ENCODE measurements at places on chromosomes 11 and 22.

DNA sequence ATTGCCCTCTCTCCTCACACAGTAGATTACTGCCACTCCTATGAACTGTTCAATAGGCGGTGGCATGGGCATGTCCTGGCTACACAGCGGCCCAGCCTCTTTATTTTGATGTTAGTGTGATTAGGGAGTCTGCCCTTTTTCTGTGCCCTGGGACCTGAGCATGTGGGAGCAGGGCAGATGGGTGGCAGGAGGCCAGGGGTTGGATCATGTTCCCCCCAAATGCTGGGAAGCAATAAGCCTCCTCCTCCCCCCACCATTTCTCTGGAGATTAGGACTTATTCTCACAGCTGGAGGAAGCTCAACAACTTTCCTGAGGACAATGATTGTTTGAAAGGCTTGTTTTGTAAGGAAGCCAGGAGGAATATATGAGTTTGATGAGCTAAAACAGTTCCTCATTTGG lies 848 bp downstream of the HEPN1 start:
- DNase-seq = no peak

- no peak for DNase-seq
Observed at GRCh38 chr11:27444801-27445215, 27.8 kb downstream of the LGR4 start.

DNA sequence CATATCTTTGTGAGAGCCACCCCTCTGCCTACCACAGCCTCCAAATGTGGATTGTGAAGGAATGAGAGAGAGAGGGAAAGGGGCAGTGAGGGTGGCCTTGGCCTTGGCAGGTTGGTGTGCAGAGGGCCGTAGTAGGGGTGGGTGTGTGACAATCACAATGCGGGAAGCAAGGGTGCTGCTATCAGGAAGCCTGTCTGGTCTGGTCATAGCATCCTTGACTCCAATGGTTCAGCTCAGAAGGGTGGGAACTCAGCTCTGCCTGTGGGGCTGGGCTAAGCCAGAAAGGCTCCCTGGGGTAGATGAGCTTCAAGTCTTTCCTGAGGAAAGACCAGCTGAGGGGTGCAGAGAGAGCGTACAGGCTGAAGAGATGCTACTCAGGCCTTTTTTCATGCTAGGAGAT lies 72.7 kb downstream of the RRM1 start:
- DNase-seq = no peak

GRCh38 chr11:43942662-43943371 lies 380 bp downstream of the C11orf96 start:
- no peak for DNase-seq

DNA sequence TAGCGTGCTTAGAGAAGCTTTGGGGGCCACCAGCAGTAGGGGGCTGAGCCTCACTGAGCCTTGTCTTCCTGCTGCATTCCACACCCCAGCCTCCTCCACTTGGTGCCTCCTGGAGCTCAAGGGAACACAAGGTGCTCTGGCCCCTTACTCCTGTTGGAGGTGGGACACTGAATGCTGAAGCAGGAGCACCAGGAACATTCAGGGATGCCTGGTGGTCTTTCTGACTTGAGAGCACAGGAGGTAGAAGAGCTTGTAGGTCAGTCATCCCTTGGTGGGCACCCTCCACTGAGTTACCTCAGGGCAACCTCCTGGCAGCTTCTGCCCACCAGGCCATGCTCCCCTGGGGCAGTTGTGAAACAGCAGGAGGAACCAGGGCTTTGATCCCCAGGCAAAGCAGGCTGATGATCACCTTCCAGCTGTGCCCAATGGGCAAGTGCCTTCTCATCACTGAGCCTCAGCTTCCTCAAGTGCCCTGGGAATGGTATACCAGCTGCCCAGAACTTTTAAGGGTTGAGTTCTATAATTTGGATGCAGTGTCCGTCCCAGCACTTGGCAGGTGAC lies 50.1 kb downstream of the CABIN1 start:
- no peak for DNase-seq

DNA sequence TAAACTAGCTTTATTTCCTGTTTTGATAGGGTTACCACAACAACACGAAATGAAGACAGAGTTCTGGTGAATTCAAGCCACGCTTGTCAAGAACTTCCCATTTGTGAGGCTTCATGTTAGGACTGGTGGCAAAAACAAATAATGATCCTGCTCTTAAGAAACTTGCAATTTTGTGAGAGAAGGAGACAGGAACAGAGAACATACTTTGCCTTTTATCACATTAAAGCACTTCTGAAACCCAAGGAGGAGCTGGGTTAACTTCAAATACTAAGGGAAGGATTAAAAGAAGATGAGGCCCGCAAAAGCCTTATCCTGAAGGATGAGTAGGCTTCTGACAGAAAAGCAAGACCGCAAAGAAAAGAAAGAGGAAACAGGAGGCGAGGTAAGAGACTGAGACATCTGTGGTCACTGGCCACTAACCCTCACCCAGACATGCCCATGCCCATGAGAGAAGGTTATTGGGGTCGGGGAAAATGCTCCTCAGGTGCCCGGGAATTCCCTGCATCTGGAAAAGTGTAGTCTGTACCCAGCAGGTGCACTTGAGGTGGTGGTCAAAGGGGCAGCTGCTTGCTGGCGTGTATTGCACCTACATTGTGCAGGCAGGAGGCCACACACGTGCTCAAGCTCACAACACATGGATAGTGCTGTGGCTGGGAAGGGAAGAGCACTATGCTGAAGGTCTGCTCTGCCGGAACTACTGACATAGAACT lies 50.5 kb downstream of the MAPK1 start:
- DNase-seq = peak; percentile 71

GRCh38 chr22:44445731-44446130 lies 52.3 kb downstream of the RTL6 start:
- DNase-seq = no peak

GRCh38 chr11:122954455-122954854 lies 27.2 kb downstream of the BSX start:
- no peak for DNase-seq

- no peak for DNase-seq
Observed at GRCh38 chr11:126194121-126194543, 17.3 kb downstream of the RPUSD4 start.

GRCh38 chr11:86551288-86552092 lies 120.9 kb downstream of the ME3 start:
- DNase-seq = no peak

GRCh38 chr11:71331631-71332030 lies 79.3 kb upstream of the SHANK2 start:
- DNase-seq = no peak

DNA sequence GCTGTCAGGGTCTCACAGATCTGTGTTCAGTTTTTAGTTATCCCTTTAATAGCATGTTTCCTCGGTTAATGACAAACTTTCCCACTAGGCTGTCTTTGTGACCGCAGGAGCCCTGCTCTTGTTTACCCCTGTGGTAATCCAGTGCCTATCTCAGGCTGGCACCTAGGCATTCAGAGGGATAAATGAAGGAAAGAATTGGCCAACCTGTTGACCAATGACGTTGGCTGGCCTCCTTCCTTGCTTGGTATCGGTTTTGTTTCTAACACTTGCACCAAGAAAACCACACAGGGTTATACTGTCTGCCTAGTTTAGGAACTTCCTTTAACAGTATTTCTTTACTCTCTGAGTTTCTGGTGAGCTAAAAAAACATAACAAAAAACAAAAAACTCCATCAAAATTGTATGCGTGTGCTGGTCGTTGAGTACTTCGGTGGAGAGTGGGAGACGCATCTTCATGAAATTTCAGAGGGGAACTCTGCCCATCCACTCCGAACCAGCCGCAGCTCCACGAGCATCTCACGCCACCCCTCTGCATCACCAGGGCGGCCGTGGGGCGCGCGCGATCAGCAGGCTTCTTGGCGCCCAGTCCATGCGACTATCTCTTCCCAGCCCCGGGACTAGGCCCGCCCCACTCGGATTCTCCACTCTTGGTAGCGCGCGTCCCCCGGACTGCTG lies 563 bp upstream of the ENDOD1 start:
- no peak for DNase-seq

DNA sequence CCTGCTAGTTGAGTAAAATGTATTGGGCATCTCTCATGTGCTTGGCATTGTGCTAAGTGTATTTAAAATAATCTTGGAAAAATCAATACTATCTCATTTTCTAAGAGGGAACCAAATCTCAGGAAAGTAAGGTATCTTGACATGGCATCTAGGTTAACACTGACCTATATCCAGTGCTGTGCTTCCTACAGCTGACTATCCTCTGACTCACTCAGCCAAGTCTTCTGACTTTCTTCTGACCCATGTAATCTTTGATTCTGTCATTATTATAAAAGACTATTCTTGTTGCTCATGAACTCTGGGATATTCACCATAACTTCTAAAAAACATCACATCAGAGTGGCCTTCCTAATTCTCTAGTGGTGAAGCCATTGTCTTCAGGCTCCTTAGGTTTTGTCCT lies 304.1 kb upstream of the TENM4 start:
- DNase-seq = no peak

- no peak for DNase-seq
Observed at GRCh38 chr11:115132436-115133228, 371.6 kb downstream of the CADM1 start.

- no peak for DNase-seq
Observed at GRCh38 chr11:95827696-95828095, 37.4 kb downstream of the CEP57 start.

- DNase-seq = no peak
Observed at GRCh38 chr22:22099194-22099486, 116.6 kb upstream of the TOP3B start.

DNA sequence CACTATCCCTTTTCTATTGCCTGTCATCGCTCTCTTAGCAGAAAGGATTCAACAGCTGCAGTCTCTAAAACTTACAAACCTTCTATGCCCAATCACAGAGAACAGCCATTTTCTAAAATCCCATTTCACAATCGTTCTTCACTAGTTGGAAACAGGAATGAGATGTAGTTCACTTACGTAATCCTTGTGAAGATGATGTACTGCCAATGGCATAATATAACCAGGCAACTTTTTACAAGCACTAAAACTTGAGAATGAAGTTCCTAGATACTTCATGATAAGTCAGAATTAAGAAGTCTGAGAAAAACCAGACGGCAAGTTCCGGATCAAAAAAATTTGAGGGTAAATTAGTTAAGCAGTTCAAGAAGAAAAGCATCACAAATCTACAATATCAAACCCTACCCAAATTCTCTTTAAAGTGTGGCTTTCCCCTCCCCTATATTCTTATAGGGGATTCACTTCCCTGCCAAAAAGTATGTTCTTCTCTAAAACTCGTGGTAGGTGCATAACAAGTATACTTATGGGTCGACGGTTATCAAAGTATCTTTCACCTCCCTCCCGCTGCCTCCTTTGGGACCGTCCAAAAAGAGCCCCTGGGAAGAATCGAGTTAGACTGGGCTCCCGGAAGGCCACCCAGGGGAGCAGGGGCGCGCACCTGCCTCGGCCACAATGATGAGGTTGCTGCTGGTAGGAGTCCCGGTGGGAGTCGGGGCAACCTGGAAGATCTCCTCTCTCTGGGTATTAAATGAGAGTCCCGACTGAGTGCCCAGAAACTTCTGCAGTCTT lies 666 bp downstream of the MSANTD4 start:
- DNase-seq = no peak

DNA sequence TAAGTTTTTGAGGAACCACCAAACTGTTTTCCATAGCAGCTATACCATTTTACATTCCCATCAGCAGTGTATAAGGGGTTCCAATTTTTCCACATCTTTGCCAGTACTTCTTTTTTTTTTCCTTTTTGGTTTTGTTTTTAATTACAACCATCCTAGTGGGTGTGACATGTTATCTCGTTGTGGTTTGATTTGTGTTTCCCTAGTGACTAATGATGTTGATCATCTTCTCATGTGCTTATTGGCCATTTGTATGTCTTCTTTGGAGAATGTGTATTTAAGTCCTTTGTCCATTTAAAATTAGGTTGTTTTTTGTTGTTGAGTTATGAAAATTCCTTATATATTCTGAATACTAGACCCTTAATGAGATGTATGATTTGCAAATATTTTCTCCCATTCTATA lies 59.3 kb downstream of the STIM1 start:
- DNase-seq = no peak

- DNase-seq = no peak
Observed at GRCh38 chr11:123477205-123477907, 47.3 kb downstream of the GRAMD1B start.

DNA sequence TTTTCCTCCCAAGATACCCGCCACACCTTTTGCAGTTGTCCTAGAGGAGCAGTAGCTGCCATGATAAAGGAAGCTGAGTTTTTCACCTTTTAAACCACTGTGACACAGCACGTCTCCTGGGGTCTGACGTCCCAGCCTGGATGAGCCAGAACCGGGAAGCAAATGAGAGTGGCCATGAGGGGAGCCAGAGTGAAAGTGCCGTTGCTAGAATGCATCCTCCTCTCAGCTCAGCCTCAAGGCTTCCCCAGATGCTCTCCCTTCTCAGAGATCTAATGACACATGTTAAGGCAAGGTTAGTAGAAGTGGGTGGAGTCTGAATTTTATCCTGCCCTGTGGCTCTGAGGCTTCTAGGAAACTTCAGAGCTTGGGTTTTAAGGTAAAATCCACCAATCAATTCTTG lies 23.4 kb upstream of the HTR3A start:
- no peak for DNase-seq

- no peak for DNase-seq
Observed at GRCh38 chr11:118819334-118820024, 28.5 kb upstream of the DDX6 start.

DNA sequence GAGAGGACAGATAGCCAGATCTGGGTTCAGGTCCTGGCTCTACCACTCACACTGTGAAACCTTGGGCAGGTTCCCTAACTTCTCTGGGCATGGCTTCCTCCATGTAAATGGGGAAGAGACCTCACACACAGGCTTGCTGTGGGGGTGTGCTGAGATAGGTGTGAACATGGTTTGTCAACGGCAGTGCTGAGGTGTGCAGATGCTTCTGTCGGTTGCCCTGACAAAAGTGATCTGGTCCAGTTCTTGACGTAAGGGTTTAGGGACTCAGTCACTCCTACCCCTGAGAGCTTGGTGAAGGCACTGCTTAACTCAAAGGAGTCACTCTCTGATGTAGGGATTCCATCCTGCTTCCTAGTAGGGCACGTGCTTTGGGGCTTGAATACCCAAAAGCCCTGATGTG lies 2.0 kb downstream of the C1QTNF4 start:
- no peak for DNase-seq

DNA sequence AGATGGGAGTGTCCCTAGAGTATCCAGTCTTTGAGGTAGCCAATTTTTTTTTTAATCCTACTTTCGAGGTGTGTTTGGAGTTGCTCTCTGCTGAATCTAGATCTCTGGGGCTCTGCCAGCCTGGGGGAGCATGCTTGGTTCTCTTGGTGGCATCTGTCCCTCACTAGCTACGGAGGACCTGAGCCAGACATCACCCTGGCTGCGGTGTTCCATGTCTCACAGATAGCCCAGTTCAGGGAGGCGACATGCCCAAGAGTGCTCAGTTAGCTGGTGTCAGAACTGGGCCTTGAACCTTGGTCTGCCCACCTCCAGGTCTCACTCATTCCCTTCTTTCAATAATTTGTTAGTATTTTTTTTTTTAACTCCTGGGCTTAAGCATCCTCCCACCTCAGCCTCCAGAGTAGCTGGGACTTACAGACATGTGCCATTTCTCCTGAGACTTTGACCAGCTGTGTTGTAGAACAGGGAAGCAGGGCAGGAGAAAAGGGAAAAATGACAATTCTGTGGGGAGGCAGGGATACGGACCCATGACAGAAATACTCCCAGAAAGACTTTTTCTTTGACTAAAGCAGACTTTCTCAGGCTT lies 621 bp downstream of the HMOX1 start:
- DNase-seq = no peak

- DNase-seq = no peak
Observed at GRCh38 chr11:842370-843002, at the start of the genes POLR2L and TSPAN4. Gene POLR2L, minus strand, starts transcription at chr11:842529. Its CDS starts 21 bp downstream, at chr11:842508. Gene TSPAN4, plus strand, starts transcription at chr11:842852. Its CDS starts 7,453 bp downstream, at chr11:850305.
